Activated CD4-positive, alpha-beta T cell treated with anti-CD3 and anti-CD28 coated beads, Interleukin-2, amount 10 ng/mL, durations not matched to agents 24 days and 14 days (primary cell): ENCODE measurements at places on chromosomes 2 and 18.
A peak's percentile ranks its signal among the peaks of the same experiment; 100 is the strongest.

DNA sequence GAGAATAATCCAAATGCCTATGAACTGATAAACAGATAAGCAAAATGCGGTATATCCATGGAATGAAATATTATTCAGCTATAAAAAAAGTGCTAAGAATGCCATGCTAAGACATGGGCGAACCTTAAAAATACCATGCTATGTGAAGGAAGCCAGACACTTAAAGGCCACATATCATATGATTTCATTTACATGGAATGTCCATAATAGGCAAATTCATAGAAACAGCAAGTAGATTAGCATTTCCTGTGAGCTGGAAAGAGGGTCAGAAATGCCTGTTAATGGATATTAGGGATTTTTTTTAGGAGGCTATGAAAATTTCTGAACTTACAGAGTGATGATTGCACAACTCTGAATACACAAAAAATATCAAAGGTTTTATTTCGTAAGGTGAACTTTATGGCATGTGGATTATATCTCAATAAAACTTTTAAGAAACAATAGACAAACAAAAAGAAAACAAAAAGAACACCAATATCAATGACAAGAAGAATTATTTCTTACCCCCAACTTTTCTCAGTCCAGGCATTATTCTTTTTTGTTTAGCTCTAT, 1207.7 kb downstream of the SUCLG1 start:
- no peak for DNase-seq

GRCh38 chr2:40363631-40364030, 88.3 kb downstream of the SLC8A1 start:
- DNase-seq = no peak

GRCh38 chr2:65574993-65575392, 142.6 kb upstream of the SPRED2 start:
- DNase-seq = no peak

GRCh38 chr18:51668101-51668500, 470.6 kb upstream of the MEX3C start:
- peak; percentile 84 for DNase-seq

DNA sequence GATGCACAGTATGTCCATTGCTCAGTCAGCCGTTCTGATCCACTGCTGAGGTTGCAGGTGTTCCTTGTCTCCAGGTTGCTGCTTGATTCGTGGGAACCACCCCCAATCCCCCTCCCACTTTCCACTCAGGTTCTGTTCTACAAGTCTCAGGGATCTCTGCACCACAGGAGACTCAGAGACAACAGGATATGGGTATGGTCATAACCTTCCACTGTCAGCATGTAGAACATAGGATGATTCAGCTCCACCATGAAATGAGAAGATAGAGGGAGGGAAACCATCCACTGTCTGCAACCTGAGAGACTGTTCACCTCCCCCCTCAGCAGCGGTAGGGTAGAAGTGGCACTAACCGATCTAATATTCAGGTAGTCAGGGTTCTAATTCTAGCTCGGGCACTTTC, 19.0 kb upstream of the KLF7 start:
- no peak for DNase-seq

DNA sequence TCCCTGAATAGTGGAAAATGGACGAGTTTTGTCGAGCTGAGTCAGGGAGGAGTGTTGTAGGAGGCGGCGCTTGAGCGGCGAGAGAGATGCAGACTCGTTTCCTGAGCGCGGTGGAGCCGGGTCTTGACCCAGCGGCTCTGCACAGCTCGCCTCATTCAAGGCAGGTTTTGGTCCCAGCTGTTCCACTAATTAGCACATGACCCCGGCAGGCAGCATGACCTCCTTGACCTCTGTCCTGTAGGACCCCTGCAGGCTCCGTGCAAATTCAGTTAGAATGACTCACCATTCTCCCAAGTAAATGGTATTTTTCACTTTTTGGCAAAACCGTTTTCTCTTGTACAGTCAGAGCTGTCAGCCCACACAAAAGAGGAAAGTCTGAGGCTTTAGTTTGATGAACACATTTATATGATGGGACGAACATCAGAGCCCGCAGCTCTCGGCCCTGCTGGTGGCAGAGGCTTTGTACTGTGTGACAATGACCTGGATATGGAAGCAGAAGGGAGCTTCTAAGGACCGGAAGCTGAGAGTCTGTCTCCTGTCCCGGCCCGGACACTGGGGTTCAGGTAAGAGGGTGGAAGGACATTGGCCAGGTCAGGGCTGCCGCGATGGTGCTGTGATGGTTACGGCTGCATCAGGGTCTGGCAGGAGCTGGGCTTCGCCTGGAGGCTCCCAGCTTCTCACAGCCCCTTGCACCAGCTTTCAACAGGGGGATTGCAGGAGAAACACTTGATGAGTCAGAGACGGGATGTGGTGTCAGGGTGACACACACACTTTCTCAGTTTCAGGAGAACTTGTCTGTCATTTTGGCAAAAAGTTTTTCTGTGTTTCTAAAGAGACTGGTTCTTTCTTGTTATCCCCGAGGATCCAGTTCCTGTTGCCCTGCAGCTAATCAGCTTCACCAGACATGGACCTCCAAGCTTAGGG, 29.9 kb upstream of the ALKAL2 start:
- DNase-seq = peak; percentile 70

DNA sequence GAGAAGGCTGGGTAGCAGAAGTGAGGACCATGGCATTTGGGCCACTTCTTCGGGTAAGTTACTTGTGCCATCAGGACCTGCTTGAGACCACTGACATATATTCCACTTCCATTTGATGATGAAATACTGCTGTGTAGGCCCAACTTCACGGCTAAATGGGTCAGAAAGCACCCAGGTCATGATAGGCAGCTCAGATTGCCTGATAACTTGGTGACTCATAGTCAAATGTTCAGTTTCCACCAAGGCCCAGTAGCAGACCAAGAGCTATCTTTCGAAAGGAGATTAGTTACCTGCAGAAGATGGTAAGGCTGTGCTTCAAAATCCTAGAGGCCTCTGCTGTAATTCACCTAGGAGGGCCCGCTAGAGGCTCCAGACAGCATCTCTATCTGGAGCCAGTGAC, 31.8 kb upstream of the MEX3C start:
- DNase-seq = no peak

- DNase-seq = no peak
These were observed 326.1 kb downstream of the RNF144A start for GRCh38 chr2:7243276-7243675.
